Thoracic aorta (tissue), 2 donors: ENCODE measurements at places on chromosomes 3 and 15.

DNA sequence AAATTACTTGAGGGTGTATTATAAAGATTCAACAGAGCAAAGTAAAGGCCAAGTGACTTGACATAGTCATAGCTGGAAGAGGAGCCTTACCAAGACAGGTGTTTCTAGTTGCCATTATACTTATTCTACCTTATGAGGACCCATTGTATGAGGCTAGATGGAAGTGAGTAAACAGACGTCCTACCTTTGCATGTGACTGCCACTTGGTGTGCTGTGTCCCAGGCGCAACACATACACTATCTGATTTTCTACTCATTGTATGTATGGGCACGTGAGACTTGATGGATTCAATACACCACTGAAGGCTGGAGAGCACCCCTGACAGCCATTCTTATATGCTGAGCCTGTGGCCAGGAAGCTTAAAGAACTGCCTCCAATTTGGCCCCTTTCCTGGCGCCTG, 40.5 kb downstream of the BOC start:
- H3K27ac ChIP-seq, result no peak overlapping the region
- H3K27me3 ChIP-seq, result no peaks in the 10 kb centered on the region
- DNase-seq, result no peak

DNA sequence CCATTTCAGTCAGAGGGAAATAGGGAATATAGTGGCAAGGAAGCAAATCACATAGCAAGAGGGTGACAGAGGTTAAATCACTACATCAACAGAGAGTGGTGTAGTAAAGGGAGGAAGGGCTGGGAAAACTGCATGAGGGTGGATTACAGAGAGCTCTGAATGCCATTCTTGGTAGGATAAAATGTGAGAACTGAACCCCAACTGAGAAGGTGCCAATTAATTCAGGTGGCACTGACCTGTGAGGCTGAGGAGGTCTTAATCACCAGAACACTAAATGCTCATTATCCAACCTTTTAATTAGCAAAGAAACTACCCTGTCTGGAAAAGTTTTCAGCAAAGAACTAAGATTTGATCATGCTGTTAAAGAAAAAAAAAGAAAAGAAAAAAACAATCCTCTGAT, 202.7 kb downstream of the LRRN1 start:
- H3K4me1 ChIP-seq, result no peaks in the 10 kb centered on the region
- no peak for DNase-seq
- H3K36me3 ChIP-seq, result no peaks in the 10 kb centered on the region
- H3K27me3 ChIP-seq, result no peaks in the 10 kb centered on the region
- H3K4me3 ChIP-seq, result no peak overlapping the region

- no peaks in the 10 kb centered on the region for H3K27me3 ChIP-seq
- H3K4me1 ChIP-seq, result peaks cover 8% of the 10 kb centered on the region
- DNase-seq, result no peak
Measured at GRCh38 chr3:67386451-67386850, 268.0 kb downstream of the SUCLG2 start.

GRCh38 chr15:86135041-86135440, 55.4 kb downstream of the AGBL1 start:
- DNase-seq, result no peak
- H3K4me3 ChIP-seq, result no peak overlapping the region
- no peaks in the 10 kb centered on the region for H3K4me1 ChIP-seq
- no peaks in the 10 kb centered on the region for H3K36me3 ChIP-seq

DNA sequence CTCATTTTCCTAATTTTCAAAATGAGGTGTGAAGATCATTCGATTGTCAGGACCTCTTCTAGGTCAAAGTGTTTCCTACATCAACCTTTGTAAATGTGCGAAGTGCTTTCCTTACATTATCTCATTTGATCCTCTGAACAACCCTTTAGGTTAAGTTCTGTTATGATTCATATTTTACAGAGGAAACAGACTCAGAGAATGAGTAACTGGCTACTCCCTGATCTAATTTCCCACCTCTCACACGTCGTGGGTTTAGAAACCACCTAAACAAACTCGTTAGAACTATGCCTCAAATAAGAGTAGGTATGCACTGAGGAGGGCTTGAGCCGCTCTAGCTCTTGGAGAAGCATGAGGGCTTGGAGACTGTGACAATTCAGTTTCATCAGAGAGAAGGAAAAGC, 148.6 kb downstream of the CD47 start:
- DNase-seq, result no peak
- no peaks in the 10 kb centered on the region for H3K36me3 ChIP-seq
- H3K27me3 ChIP-seq, result no peaks in the 10 kb centered on the region
- no peak overlapping the region for H3K4me3 ChIP-seq

DNA sequence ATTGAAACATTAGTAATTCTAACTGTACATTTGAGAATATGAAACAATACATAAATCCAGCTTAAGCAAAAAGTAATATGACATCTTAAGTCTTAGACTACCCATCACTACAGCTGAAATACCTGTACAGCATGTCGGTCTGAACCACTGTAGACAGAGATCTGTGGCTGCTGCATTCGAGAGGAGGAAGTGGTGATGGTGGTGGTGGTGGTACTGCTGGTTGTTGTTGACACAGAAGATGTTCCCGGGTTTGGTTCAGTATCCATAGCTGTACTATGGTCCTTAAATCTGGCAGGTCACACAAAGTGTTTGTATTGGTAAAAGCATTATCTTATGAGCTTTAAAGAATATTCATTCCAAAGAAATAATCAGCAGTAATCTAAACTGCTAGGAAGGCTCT, 2.9 kb downstream of the PHC3 start:
- peak overlapping the region; percentile 99 for H3K4me3 ChIP-seq
- peaks cover 36% of the 10 kb centered on the region for H3K36me3 ChIP-seq
- H3K4me1 ChIP-seq, result peaks cover 32% of the 10 kb centered on the region
- H3K27me3 ChIP-seq, result no peaks in the 10 kb centered on the region

GRCh38 chr15:66673410-66674322, 28.4 kb upstream of the SMAD6 start:
- no peak overlapping the region for H3K27ac ChIP-seq
- no peaks in the 10 kb centered on the region for H3K27me3 ChIP-seq
- DNase-seq, result no peak
- no peak overlapping the region for H3K4me3 ChIP-seq
- no peaks in the 10 kb centered on the region for H3K4me1 ChIP-seq

DNA sequence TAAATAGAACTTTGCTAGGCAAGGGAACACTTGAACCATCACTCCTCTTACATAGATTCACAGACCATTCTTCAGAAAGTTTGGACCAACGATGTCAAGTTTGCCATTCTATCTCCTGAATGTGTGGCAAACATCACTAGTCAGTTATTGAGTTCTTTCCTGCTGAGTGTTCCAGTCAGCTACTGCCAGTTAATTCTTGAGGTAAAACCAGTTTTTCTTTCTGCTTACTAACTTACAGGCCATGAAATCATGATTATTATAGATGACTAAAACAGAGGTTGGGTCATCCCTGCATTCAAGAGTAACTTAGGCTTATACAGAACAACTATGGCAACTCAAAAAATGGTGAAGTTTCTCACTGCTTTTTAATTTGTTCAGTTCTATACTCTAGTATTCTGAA, 88.2 kb downstream of the AP4E1 start:
- H3K27ac ChIP-seq, result no peak overlapping the region
- DNase-seq, result no peak
- no peak overlapping the region for H3K4me3 ChIP-seq
- peaks cover 4% of the 10 kb centered on the region for H3K36me3 ChIP-seq
- H3K27me3 ChIP-seq, result no peaks in the 10 kb centered on the region

DNA sequence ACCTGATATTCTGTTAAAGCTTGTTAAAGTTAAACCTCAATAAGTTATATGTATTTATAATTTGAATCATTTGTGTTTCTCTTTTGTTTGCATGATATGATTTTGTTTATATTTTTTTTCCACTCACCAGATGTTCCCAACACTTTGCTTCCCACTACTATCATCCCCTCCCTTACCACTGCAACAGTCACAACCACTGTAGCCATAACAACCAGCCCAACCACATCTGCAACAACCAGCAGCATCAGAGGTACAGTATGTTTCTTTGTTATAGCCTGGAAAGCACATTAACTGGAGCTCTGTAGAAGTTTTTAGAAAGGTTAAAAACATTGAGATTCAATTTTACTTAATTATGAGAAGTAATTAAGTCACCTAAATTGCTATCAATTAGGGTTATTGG, 1011.9 kb downstream of the VGLL3 start:
- H3K36me3 ChIP-seq, result no peaks in the 10 kb centered on the region
- H3K4me1 ChIP-seq, result no peaks in the 10 kb centered on the region
- no peaks in the 10 kb centered on the region for H3K27me3 ChIP-seq
- no peak overlapping the region for H3K27ac ChIP-seq

- no peak for DNase-seq
- H3K4me3 ChIP-seq, result no peak overlapping the region
- no peak overlapping the region for H3K27ac ChIP-seq
- no peaks in the 10 kb centered on the region for H3K36me3 ChIP-seq
Measured at GRCh38 chr3:106355873-106356272, 487.1 kb upstream of the CBLB start.

DNA sequence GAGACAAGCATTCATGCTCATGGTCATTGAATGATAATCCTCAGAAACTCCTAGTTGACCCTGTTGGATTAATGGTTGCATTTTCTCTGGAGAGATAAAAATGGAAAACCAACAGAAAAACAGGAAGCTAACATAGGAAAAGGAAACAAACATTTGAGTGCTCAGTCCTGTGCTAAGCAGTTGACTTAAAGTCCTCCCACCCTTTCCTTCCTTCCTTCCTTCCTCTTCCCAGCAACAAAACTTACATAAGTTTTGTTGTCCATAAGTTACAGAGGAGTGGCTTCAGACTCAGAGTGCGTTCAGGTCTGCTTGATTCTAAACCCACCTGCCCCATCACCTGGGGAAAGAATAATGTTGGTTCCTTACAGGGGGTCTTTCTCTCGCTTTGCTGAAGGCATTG, 163.8 kb upstream of the RGMA start:
- peaks cover 6% of the 10 kb centered on the region for H3K4me1 ChIP-seq
- H3K27ac ChIP-seq, result no peak overlapping the region
- H3K4me3 ChIP-seq, result no peak overlapping the region
- H3K36me3 ChIP-seq, result no peaks in the 10 kb centered on the region

- no peaks in the 10 kb centered on the region for H3K27me3 ChIP-seq
- no peak overlapping the region for H3K4me3 ChIP-seq
- no peak for DNase-seq
- no peaks in the 10 kb centered on the region for H3K4me1 ChIP-seq
- H3K36me3 ChIP-seq, result no peaks in the 10 kb centered on the region
- H3K27ac ChIP-seq, result no peak overlapping the region
Measured at GRCh38 chr3:71189480-71189879, 394.0 kb downstream of the FOXP1 start.

DNA sequence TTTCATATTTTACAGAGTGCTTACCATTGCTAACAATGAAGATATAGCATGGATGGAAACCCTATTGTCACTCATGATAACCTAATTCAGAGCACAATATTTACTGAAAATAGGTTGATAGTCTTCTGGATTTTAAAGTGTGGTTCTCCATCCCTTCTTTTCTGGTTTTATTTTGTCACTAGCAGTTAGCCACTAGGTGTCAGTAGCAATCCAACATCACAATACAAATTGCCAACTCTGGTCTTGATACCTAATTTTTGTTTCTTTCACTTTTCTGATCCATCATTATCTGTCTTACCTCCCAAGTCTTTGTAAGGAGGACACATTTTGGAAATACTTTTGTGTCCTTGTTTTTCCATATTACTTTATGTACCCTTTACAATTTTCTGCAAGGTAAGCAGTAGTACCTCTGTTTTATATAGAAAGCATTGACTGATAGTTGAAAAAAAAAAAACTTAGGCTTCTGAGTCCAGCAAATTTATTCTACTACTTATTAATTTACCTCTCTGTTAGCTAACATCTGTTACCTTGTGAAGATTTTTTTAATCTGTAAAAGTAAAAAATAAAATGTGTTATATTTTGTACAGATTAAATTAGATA, 28.3 kb upstream of the CRYBG3 start:
- H3K27ac ChIP-seq, result no peak overlapping the region
- H3K4me3 ChIP-seq, result no peak overlapping the region
- no peaks in the 10 kb centered on the region for H3K27me3 ChIP-seq
- DNase-seq, result no peak
- H3K36me3 ChIP-seq, result no peaks in the 10 kb centered on the region
